ENCODE measurements at places on chromosomes 5 and 9.

- H3K27ac ChIP-seq: no peak overlapping the region
- H3K4me3 ChIP-seq: no peak overlapping the region
- no peak for DNase-seq
- H3K36me3 ChIP-seq: no peaks in the 10 kb centered on the region
Measured at GRCh38 chr9:91131433-91131839, 230.3 kb downstream of the AUH start.

DNA sequence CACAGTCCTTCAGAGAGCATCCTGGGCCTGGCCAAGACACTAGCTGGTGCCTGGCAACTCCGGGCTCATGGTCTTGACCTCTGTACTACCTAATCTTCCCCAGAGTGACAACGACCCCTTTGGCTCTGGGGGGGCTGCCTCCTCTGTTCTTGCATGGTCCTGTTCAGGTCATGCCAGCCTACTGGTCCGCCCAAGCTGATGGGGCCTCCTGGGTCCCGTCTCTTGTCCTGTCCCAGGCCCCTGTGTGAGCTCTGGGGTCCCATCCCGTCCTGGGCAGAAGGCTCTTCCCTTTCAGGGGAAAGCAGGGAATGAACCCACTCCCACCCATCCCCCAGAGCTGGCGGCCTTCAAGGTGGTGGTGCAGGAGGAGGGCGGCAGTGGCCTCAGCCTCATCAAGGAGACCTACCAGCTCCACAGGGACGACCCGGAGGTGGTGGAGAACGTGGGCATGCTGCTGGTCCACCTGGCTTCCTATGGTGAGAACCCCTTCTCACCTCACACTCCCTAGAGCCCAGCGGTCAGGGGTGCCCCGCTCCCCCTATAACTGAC, 13.3 kb downstream of the REXO4 start:
- DNase-seq: no peak
- peaks cover 50% of the 10 kb centered on the region for H3K36me3 ChIP-seq
- no peak overlapping the region for H3K4me3 ChIP-seq
- H3K4me1 ChIP-seq: peaks cover 6% of the 10 kb centered on the region
- no peaks in the 10 kb centered on the region for H3K27me3 ChIP-seq
- H3K27ac ChIP-seq: no peak overlapping the region

DNA sequence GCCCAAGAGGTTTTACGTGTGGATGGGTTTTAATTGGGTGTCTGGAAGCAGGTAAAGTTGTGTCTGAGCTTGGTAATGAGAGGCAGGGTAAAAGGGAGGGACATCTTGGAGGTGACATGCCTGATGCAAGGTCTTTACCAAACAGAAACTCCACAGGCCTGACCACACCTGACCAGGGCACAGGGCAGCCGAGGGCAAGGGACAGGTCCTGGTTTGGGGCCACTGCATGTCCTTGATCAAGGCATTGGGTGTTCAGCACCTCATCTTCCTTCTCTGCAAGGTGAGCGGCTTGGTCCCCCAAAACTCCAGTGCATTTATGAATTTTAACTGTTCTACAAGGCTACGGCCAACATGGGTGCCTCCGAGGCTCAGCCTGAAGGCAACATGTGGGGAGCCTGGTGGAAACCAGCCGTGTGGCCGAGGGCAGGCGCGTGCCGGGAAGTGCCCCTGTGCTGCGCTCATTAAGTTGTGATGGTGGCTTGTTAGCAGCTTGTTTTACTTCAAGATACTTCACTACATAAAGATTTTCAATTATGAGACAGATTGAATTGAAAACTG, 30.7 kb upstream of the LPCAT1 start:
- no peak overlapping the region for H3K4me3 ChIP-seq
- no peak overlapping the region for H3K27ac ChIP-seq
- H3K36me3 ChIP-seq: no peaks in the 10 kb centered on the region

DNA sequence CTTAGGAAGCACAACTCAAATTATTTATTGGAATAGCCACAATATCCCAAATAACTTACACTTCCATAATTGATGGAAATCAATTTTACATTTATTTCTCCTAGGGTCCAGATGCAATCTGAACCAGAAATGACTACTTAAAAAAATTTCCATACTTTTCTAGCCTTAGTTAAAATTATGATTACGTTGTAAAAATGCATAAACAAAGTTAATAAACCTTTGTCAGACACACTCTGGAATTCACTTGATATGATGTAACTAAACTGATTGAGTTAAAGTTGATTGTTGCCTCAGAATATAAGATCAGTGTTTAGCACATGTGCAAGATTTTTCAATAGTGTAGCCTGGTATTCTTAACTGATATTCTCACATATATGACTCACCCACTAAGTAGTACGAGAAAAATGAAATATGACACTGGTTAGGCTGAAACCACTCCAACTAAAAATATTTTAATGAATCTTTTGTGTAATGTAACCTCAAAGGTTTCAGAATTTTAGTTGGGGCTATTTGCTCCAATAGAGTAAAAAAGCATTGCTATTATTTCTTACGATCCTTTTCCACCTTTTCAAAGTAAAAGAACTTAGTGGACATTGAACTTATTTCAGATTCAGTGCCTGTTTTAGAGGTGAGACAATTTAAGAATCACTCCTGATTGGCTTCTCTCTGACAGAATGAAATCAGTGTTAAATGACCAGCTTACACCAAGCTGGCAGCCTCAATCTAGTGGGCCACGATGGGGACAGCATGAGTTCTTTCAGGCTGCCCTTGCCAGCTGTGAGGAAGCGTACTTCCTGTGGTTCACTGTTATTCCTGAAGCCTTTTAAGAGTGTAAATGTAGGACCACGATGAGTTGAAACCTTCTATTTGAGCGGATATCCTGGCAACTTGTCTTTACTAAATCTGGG, 277.2 kb upstream of the CDH9 start:
- no peak overlapping the region for H3K4me3 ChIP-seq
- no peaks in the 10 kb centered on the region for H3K4me1 ChIP-seq
- H3K27me3 ChIP-seq: no peaks in the 10 kb centered on the region
- no peak overlapping the region for H3K27ac ChIP-seq

GRCh38 chr9:133375116-133375723, 640 bp downstream of the SURF4 start:
- H3K4me3 ChIP-seq: peak overlapping the region; percentile 91
- peak overlapping the region; percentile 74 for H3K27ac ChIP-seq
- peaks cover 22% of the 10 kb centered on the region for H3K36me3 ChIP-seq

- no peak overlapping the region for H3K4me3 ChIP-seq
- no peak for DNase-seq
- H3K4me1 ChIP-seq: peaks cover 70% of the 10 kb centered on the region
- H3K27me3 ChIP-seq: no peaks in the 10 kb centered on the region
Measured at GRCh38 chr5:127011153-127011552, 19.2 kb downstream of the MARCHF3 start.

DNA sequence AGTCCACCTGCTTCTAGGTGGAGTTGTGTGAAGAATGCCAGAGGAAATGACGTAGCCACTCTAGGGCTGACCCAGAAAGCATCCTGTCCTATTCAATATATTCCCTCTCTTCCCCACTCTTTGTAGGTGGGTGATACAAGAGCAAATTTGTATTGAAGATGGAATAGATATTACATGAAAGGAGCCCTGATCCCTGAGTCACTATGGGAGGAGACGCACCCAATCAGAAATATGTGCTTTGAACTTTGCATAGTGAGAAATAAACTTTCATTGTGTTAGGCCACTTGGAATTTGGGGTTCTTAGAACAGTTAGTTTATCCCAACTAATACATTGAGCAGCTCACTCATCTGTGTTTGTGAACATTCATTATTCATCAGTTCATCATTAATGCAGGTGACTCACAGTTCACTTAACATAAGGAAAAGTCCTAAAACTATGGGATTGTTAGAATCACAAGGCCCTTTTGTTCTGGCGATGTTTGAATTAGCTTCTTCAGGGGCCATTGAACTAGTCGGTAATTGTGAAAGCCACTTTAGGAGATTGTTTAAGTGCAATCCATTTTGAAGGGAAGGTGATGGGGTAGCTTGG, 26.9 kb upstream of the NTRK2 start:
- no peaks in the 10 kb centered on the region for H3K4me1 ChIP-seq
- no peak for DNase-seq
- no peaks in the 10 kb centered on the region for H3K36me3 ChIP-seq
- no peak overlapping the region for H3K4me3 ChIP-seq
- H3K27me3 ChIP-seq: no peaks in the 10 kb centered on the region
- no peak overlapping the region for H3K27ac ChIP-seq

DNA sequence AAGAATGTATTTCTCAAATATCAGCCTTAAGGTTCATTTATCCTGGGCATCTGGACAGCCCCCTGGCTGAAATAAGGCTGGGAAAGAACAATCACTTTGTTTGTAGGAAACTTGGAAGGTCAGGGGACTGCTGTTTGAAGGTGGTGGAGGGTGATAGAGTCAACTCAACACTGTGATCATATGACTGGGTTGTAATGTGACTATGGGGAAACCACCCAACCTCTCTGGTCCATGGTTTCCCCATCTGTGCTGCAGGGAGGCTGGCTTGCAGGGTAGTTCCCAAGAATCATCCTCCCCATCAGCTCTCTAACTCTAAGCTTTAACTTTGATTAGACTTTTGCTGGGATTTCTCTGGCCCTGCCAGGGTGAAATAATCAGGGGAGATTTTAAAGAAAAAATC, 10.0 kb downstream of the INSYN2B start:
- no peak overlapping the region for H3K4me3 ChIP-seq
- H3K27me3 ChIP-seq: no peaks in the 10 kb centered on the region
- peaks cover 62% of the 10 kb centered on the region for H3K36me3 ChIP-seq
- no peak for DNase-seq

- no peak overlapping the region for H3K27ac ChIP-seq
- H3K4me3 ChIP-seq: no peak overlapping the region
- DNase-seq: no peak
- no peaks in the 10 kb centered on the region for H3K36me3 ChIP-seq
Measured at GRCh38 chr5:170508036-170508435, 4.2 kb downstream of the KCNIP1 start.

DNA sequence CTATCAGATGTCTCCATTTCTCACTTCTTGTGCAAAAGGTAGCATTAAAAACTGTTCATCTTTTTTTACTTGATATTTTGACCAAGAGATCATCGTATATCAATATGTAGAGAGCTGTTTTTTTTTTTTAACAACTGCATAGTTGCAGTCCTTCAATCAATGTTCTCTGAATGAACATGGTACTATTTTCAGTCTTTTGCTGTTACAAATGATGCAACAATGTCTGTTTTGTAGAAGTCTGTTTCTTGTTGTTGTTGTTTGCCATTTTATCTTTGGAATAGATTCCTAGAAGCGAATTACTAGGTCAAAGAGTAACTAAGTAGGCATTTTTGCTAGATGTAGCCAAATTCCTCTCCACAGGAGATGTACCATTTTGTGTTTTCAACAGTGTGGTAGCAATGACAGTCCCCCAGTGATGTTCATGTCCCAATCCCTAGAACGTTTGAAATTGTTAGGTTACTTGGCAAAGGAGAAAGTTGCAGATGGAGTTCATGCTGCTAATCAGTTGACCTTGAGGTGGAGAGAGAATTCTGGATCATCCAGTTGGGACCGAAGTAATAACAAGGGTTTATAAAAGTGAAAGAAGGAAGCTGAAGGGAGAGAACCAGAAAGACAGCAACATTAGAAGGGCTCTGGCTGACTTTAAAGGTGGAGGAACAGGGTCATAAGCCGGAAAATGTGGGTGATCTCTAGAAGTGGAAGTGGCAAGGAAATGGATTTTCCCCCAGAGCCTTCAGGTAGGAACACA, 6.3 kb downstream of the MTREX start:
- no peak for DNase-seq
- no peak overlapping the region for H3K27ac ChIP-seq
- H3K27me3 ChIP-seq: no peaks in the 10 kb centered on the region
- H3K36me3 ChIP-seq: peaks cover 41% of the 10 kb centered on the region
- H3K4me1 ChIP-seq: peaks cover 42% of the 10 kb centered on the region

DNA sequence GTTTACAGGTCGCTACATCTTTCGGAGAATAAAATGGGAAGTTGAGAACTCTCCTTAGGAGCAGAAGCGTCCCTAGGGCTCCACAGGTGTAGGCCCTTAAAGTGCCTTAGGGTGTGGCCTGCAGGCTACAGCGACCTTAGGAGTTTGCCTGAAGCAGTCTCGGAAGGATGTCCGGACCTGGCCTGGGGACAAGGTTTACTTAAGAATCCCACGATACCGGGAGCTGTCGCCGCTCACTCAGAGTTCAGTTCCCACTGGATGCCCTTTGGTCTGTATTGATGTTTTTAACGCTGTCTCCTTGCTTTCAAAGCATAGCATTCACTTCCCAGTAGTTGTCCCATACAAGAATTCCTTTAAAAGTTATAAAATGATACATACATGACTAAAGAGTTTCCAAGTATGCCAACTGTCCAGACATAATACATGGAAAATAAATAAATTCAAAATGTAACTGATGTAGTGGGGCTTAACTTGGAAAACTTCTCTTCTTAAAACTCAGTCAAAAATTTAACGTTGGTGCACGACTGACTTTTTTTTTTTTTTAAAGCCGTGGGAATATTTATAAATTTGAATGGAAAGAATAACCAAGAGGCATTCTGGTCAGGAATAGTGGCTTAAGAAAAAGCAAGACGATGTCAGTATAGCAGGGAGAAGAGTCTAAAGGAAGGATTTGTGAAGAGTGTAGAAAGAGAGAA, 848 bp downstream of the RAD50 start:
- H3K27ac ChIP-seq: peak overlapping the region; percentile 94
- peak; percentile 26 for DNase-seq
- H3K36me3 ChIP-seq: peaks cover 15% of the 10 kb centered on the region
- H3K4me1 ChIP-seq: peaks cover 28% of the 10 kb centered on the region

GRCh38 chr9:85064811-85065371, 395.4 kb downstream of the NTRK2 start:
- no peak overlapping the region for H3K27ac ChIP-seq
- no peak for DNase-seq
- H3K36me3 ChIP-seq: no peaks in the 10 kb centered on the region
- no peaks in the 10 kb centered on the region for H3K27me3 ChIP-seq
- H3K4me3 ChIP-seq: no peak overlapping the region
- H3K4me1 ChIP-seq: no peaks in the 10 kb centered on the region

DNA sequence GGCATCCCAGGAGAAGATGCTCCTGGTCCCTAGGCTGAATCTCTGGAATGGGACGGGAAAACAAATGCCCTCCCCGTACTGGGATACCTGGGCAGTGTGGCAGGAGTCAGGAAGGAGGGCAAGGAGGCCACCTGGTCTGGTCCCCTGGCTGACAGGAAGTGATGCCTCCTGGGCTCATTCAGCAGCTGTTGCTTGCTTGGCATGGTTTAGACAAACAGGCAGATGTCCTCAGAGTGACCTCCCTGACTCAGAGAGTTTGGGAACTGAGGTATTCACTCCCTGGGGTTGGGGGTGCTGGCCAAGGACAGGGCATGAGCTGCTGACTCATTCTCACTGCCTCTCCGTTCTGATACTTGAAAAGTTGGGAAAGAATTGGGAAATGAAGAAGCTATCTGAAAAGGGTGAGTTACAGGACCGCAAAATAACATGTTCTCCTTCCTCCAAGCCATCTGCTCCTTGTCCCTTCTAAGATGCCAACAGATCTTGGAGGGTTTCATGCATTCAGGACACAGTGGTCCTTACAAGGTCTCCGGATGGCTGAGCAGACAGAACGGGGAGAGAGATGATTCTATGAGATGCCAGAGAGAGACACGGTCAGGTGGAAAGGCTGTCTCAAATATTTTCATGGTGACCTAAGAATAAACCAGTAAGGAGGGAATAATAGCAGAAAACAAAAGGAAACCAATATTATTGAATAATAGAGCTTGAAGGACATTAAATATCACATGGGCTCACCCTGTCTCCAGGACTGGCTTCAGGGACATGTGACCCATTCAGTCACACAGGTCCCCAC, 534.5 kb downstream of the BNC2 start:
- no peaks in the 10 kb centered on the region for H3K36me3 ChIP-seq
- H3K4me1 ChIP-seq: no peaks in the 10 kb centered on the region
- DNase-seq: no peak
- H3K4me3 ChIP-seq: no peak overlapping the region
- H3K27ac ChIP-seq: no peak overlapping the region
